ENCODE measurements at places on chromosomes 12 and 14.
A peak's percentile ranks its signal among the peaks of the same experiment; 100 is the strongest.

- DNase-seq: no peak
These were observed 83.2 kb downstream of the ALG10B start for GRCh38 chr12:38399711-38400206.

GRCh38 chr14:104352493-104353220 is 214.3 kb downstream of the KIF26A start:
- DNase-seq: no peak

GRCh38 chr14:71348394-71348793 is 441.1 kb downstream of the PCNX1 start:
- no peak for DNase-seq

DNA sequence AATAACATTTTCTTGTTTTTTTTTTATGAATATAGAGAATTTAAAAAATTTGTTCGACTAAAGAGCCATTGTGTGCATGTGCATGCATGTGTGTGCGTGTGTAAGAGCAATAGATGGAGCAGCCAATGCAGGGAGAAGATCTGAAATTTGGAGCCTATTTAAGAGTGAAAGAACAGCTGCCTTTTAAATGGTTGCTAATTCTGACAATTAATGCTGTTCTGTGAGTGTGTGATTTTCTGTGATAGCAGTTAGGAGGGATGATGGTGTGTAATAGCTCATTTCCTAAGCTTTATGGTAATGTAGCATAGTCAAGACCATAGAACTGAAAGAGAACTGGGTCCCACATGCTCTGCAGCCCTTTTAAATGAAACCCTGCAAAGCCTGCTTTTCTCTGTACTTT is 137.9 kb downstream of the NRXN3 start:
- no peak for DNase-seq

DNA sequence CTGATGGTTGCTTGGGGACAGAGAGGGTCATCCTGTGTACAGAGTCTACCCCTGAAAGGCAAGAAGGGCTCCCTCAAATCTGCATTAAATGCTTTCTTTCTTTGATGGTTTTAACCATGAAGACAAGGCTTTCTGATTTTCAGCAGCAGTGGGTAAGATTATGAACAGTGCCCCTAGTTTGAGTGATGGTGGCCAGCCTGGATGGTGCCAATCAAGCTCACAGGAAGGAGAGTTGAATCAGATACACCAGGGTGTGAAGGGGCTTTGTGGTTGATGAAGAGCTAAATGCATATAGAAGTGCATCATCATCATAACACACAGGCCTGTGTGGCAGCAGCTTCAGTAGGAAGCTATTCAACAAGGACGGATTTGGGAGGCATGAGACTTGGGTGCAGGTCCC is 5.7 kb downstream of the KRT85 start:
- no peak for DNase-seq

GRCh38 chr14:61662437-61663311 is 32.6 kb upstream of the HIF1A start:
- DNase-seq: peak; percentile 89

DNA sequence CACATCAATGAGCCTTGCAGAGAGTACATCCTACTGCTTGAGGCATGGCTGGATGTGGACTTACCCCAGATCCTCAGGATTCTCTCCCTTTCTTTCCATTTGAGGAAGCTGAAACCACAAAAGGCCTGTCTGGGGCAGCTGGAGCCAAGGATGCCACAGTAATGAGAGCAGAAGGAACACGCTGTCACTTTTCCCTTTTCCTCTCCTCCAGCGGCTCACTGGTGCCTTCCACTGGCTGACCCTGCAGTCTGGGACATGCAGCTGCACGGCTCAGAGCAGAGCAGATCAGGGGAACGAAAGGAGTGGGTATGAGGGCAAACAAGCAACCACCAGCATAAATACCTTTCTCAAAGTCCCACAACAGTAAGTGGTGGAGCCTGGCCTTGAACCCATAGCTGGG is 78.2 kb downstream of the GAS2L3 start:
- DNase-seq: no peak

DNA sequence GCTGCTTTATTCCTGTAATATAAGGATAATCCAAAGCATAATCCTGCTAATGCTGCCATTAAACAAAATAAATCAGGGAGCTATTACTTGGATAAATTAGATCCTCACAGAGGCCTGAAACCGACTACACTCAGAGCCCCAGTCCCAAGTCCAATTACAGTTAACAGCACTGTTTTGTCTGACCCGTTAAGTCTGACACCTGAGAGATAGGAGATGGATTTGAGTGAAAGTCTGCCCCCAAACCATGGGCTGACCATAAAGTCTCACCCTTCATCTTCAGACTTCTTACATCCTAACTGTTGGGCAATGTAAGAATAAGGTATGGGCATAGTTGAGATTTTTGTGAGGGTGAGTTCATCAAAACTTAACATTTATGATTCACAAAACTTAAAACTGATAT is 181.7 kb downstream of the PLCZ1 start:
- no peak for DNase-seq

GRCh38 chr12:104215638-104216297 is at the start of gene TXNRD1:
TXNRD1 (plus strand) TSS chr12:104215779; CDS start chr12:104215803, 24 bp downstream.
- DNase-seq: peak; percentile 52

DNA sequence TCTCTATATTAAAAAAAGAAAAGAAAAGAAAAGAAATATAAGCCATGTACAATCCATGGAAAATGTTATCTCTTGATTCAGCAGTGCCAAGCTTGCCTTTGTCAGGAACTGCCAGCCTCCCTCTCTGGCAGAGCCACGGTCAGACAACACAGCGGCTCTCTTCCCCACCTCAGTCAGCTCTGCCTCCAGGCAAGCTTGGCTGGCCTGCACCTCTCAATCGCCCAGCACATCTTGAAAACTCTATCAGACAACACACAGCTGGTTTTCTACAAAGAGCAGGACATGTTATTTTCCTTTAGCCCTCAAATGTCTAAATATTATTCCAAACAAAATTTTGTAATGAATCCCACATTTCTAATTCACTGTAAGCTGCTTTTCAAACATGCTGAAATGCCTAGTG is 20.0 kb upstream of the GCH1 start:
- no peak for DNase-seq

DNA sequence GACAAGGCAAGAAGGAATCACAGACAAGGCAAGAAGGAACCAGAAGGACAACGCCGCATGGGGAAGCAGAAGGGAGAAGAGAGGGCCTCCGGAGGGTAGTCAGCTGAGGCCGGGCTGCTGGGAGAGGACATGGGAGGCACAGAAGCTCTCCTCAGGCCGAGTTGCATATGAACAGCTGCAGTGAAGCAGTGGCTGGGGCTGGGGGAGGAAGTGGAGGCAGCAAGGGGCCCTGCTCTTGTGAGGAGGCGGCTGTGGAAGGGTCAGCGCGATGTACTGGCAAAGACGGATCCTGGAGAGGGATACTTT is 22.0 kb upstream of the TMEM106C start:
- no peak for DNase-seq

GRCh38 chr12:82527165-82527780 is 159.4 kb upstream of the TMTC2 start:
- peak; percentile 26 for DNase-seq
